Stimulated activated CD8-positive, alpha-beta memory T cell treated with anti-CD3 and anti-CD28 coated beads, Interleukin-4, amount 100 ng/mL, for 1 hour (primary cell): ENCODE measurements at places on chromosomes 5 and 9.

- no peak for DNase-seq
Measured at GRCh38 chr5:99771296-99771695, 763.9 kb upstream of the FAM174A start.

GRCh38 chr9:134327671-134328231 lies 1.5 kb downstream of the RXRA start:
- no peak for DNase-seq

GRCh38 chr9:88186495-88187110 lies 48.3 kb upstream of the SPATA31C2 start:
- DNase-seq, result no peak

GRCh38 chr9:88258024-88258423 lies 119.7 kb upstream of the SPATA31C2 start:
- no peak for DNase-seq

DNA sequence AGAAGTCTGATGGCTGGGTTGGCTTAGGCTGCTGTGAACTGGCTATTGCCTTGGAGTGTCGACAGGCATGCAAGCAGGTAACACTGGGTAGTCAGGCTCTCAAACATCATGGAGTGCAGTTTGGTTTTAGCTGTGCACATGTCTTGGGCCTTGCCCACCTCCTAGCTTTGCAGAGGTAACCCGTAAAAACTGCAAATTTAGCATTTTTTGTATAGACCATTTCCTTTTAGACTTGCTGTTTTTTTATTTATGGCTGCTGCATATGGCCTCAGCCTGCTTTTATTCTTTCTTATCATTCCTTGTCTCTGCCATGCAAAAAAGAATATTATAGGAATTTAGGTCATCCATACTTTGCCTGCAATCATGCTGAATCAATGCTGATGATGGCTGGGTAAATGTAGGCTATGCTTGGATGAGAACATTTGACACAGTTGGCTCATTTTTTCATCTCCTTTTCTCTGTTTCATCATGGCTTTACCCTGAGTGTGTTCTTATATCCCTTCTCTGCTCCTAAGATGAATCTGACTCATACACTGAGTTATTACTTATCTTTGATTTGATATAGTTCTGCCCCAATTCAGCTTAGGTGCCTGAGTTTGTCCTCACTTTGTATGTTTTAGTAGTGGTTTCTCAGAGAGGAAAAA lies 27.2 kb downstream of the RECK start:
- DNase-seq, result no peak

GRCh38 chr5:124193371-124193789 lies 553.1 kb downstream of the ZNF608 start:
- no peak for DNase-seq

- no peak for DNase-seq
Measured at GRCh38 chr5:41903382-41903891, 707 bp upstream of the RIMOC1 start.

DNA sequence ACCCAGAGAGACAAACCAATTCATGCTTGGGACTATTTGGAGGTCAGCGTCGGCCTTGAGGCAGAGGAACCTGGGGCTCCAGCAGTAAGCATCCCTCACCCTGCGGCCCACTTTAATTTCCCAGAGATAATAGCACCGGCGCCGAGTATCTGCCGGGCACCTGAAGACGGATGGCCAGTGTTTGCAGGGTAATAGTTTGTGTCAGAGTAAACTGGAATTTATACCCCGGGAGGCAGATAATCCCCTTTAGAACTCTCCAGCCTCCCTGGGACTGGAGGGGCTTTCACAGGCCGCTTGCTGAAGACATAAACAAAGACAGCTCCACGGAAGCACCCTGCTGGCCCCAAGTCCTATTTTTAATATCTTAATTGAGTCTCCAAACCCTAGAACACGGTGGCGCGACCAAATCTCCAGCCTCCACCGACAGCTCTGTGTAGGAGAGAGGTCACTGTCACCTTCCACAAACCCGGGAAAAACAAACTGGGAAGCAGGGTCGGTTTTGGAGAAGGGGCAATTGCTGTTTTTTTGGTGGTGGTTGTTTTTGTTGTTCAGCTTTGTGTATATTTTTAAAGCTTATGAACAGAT lies 17.4 kb upstream of the FCN1 start:
- no peak for DNase-seq

GRCh38 chr9:121246821-121247561 lies 21.0 kb upstream of the GSN start:
- no peak for DNase-seq

GRCh38 chr9:113675475-113675941 lies 200.6 kb upstream of the ZNF618 start:
- DNase-seq, result no peak

DNA sequence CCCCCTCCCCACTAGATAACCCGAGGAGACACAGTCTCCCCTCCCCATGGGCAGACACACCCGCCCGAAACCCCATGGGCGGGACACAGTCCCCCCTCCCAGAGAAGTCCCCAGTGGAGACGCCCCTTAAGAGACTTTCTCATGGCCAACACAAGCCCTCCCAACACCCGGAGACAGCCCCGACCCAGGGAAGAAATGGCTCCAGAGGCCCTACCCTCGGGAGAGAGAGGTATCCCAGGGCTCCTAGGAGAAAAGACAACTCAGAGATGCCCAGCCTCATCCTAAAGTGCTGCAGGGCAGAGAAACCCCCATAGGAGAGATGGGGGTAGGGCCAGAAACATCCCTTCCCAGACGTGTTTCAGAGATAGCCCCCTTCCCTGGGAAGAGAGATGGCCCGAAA lies 27.4 kb downstream of the PCDH1 start:
- no peak for DNase-seq

GRCh38 chr9:8221462-8221861 lies 421.9 kb upstream of the DMAC1 start:
- DNase-seq, result no peak

DNA sequence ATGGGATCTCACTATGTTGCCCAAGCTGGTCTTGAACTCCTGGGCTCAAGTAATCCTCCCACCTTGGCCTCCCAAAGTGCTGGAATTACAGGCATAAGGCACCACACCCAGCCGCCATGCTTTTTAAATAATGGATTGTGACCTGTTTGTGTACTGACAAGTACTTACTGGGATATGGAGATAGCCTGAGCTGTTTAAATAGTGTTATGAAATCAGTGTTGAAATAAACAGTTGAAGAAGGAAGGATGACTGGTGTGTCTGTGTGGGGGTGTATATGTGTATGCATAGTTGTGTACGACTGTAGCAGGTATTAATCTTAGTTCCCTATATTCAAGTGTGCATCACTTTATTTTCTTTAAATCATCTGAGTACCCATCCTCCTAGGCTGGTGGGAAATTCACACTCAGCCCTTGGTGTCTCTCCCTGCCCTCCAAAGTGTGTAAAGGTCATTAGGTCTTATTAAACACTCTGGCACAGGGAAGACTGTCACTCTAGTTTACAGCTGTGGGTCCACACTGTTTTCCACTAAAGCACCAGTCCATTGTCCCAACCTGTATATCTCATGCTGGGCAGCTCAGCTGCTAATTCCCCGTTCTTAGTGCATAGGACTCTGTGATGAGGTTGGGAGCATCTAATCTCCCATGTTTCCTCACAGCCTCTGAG lies 91.0 kb downstream of the SNX18 start:
- no peak for DNase-seq

DNA sequence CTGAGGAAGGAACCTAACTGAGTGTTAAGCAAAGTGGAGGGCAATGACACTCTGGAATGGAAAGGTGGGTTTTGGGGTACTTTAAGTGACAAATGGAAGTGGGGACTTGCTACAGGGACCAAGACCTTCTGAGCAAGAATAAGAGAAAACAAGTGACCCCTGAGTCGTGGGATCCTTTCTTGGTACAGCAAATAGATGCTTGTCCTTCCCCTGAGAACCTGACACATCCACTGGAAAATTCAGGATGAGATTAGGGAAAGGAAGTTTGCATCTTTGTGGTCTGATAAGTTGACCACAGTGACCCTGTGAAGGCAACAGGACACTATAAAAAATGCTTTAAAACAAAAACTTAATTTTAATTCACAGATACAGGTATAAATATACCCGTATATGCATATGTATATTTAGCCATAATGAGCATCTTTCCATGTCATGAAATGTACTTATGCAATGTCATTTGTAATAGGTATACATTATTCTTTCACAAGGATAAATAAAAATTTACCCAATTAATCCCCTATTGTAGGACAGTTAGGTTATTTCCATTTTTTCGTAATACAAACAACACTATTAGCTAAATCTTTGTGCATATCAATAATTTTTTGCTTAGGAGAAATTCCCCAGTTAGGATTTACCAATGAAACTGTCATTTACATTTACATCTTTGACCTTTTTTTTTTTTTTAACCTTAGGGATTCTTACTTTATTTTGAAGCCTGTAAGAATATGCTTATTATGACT lies 2.0 kb upstream of the IRF1 start:
- DNase-seq, result no peak

DNA sequence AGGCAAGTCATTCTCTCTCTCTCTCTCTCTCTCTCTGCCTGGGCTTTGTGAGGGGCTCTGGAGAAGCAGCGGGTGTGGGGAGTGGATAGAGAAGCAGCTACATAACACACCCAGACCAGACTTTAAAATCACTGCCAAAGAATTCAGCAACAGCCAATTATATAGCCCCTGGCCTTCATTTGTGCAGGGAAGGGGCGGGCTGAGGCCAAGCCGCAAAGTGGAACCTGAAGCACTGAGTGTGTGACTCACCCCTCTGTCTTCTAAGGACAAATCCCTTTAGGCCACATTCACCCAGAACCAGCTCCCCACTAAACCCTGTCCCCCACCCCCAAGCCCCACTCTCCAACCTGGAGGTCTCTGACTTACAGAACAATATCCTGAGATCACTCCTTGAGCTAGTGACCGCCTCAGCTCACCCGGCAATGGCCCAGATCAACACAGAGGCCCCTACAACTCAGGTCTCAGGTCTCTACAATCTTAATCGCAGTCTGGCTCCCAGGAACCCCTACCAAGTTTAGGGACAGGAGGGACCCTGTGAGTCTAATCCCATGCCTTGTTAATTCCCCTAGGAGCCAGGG lies 6.0 kb downstream of the B4GALT1 start:
- no peak for DNase-seq

DNA sequence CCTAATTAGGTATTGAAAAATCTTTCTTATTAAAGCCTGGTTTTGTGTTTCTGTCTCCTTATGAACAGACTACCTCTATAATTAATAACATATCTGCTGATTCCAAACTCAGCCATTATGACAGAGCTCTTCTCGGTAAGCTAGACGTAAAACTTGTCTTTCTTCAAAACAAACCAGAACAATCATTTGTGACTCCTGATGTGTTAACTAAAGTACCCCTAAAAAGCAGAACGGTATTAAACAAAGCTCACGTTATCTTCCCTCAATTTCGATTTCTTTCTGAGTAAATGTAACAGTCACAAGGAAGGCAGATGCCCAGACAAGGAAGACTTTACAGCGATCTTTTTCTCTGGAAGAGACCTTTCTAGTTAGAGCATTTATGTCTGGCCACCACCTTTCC lies 1.8 kb downstream of the SEMA5A start:
- no peak for DNase-seq

GRCh38 chr5:108104448-108104847 lies 277.4 kb downstream of the FBXL17 start:
- DNase-seq, result no peak

DNA sequence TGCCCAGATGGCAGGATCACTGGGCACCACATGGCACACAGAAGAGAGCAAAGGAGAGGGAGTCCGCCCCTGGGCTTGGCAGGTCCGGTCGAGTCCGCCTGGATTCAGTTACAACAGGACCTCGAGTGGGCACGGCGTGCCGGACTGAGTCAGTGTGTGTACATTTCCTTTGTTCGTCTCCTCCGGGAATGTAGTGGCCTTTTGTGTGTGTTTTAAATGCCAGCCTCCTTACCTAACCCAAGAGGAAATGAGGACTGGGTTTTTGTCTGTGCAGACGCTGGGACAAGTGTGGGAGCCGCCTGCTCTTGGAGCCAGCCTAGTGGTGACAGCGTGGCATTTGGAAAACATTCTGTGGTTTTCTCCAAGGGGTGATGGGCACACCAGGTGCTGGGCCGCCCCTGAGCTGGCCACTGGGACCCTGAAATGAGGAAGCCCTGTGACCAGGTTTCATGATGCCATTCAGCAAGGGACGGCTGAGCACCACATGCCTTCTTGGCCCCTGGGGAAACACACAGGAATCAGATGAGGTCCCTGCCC lies 9.6 kb downstream of the NEK6 start:
- no peak for DNase-seq

DNA sequence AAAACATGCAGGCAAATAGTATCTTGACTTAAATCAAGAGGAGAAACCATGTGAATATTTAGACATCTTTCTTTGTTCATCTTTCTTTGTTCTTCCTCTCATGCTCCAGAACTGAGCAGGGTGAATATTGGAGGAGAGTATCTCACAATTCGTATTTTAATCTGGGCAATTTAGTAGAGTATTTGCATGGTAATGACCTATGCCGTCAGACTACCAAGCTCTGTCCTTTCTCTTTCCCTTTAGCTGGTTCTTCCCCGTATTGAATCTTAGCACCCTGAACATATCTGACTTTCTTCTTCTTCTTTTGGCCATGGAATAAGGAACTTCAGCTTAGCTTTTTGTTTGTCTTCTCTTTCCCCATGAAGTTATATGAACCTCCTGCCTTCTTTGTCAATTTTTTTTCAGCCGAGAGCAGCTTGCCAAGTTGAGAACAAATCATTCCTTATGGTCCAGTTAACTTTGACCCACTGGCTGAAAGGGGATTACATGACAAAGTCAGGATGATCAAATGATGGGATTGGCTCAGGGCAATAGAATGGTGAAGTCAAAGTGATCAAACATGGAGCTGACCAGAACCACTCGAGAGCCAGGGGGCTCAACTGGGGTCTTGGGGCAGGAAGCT lies 95.8 kb downstream of the DAPK1 start:
- no peak for DNase-seq

- DNase-seq, result no peak
Measured at GRCh38 chr5:125679522-125679921, 743.7 kb upstream of the GRAMD2B start.
